T-helper 17 cell (primary cell): ENCODE measurements at places on chromosomes 3 and 15. TPM values are rescaled to one million over a fixed set of nuclear protein-coding genes. Genes with fewer than 3 reads are reported as not detected.

- peak overlapping the region; percentile 94 for H3K4me3 ChIP-seq
- peaks cover 55% of the 10 kb centered on the region for H3K4me1 ChIP-seq
- no peaks in the 10 kb centered on the region for H3K36me3 ChIP-seq
- DNase-seq = no peak
- H3K27ac ChIP-seq = peak overlapping the region; percentile 97
Observed at GRCh38 chr3:37245003-37245402, 70.6 kb upstream of the LRRFIP2 start.

DNA sequence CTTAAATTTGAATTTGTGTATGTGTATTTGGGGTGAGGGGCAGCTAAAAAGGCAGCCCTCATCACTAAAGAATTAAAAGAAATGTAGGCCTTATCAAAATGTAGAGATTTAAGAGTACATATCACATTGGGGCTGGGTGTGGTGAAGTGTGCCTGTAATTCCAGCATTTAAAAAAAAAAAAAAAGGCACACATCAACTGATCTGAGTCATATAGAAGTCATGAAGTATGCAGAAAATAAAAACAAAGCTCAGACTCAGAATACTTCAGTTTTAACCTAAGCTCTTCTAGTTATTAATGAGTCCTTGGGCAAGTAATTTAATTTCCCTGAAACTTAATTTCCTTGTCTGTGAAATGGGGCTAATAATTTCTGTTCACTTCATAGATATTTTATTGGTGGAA is 31.6 kb downstream of the SLC24A1 start:
- no peak overlapping the region for H3K27ac ChIP-seq
- H3K4me1 ChIP-seq = peaks cover 11% of the 10 kb centered on the region
- H3K36me3 ChIP-seq = peaks cover 2% of the 10 kb centered on the region
- no peaks in the 10 kb centered on the region for H3K27me3 ChIP-seq

GRCh38 chr3:137300703-137301102 is 342.9 kb downstream of the IL20RB start:
- no peaks in the 10 kb centered on the region for H3K4me1 ChIP-seq

DNA sequence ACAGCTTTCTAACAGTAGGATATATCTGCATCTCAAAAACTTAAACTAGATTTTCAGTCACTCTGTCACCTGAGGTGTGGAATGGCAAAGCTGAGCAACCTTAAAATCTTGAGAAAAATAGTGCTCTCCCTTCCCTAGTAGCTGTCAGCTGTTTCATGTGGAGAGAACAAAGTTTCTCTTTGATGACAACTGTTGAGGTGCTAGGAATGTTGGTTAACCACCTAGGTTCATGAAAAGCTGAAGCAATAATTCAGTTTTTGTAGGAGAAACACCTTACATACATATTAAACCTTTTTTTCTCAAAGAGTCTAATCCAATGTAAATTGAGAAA is 40.8 kb downstream of the TCF12 start:
- H3K27me3 ChIP-seq = no peaks in the 10 kb centered on the region
- H3K4me3 ChIP-seq = no peak overlapping the region
- DNase-seq = no peak
- no peaks in the 10 kb centered on the region for H3K36me3 ChIP-seq

- H3K36me3 ChIP-seq = peaks cover 3% of the 10 kb centered on the region
- peaks cover 21% of the 10 kb centered on the region for H3K27me3 ChIP-seq
- no peak overlapping the region for H3K4me3 ChIP-seq
Observed at GRCh38 chr3:133973249-133973980, 56.3 kb downstream of the SLCO2A1 start.

DNA sequence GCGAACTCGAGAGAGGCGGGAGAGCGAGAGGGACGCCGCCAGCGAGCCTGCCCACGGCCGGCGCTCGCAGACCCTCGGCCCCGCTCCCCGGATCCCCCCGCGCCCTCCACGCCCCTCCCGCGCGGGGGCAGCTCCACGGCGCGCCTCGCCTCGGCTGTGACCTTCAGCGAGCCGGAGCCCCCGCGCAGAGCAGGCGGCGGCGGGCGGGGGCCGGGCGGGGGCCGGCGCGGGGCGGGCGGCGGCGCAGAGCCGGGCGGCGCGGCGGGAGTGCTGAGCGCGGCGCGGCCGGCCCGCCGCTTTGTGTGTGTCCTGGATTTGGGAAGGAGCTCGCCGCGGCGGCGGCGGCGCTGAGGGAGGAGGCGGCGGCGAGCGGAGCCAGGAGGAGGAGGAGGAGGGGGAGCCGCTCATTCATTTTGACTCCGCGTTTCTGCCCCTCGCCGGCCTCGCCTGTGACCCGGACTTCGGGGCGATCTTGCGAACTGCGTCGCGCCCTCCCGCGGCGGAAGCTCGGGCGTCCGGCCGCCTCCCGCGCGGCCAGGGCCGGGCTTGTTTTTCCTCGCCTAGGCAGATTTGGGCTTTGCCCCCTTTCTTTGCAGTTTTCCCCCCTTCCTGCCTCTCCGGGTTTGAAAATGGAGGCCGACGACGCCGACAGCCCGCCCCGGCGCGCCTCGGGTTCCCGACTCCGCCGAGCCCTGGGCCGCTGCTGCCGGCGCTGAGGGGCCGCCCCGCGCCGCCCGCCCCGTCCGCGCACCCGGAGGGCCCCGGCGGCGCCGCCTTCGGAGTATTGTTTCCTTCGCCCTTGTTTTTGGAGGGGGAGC is 524 bp downstream of the IGF1R start:
- DNase-seq = no peak
- peaks cover 30% of the 10 kb centered on the region for H3K27me3 ChIP-seq
- H3K4me3 ChIP-seq = peak overlapping the region; percentile 87
- H3K36me3 ChIP-seq = peaks cover 2% of the 10 kb centered on the region
- H3K4me1 ChIP-seq = peaks cover 23% of the 10 kb centered on the region
- H3K27ac ChIP-seq = peak overlapping the region; percentile 51

DNA sequence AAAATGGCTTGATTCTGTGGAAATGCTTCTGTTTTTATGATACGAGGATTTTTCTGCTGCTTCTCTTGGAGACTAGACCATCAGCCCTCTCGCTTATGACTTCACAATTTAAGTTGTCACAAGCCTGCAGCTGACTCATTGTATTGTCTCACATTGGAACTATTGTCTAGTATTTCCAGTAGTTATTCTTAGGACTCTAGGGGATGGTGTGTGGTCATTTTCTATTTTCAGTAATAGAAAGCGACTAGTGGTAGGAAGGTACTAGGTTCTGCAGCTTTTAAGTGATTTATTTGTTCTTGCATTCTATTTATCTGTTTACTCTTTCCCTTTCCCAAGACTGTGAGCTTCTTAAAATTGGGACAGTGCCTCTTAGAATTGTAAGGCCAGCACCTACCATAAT is 66.3 kb upstream of the CRTC3 start:
- DNase-seq = no peak
- H3K4me3 ChIP-seq = no peak overlapping the region
- H3K27ac ChIP-seq = no peak overlapping the region
- H3K27me3 ChIP-seq = no peaks in the 10 kb centered on the region
- H3K4me1 ChIP-seq = peaks cover 14% of the 10 kb centered on the region

- H3K27me3 ChIP-seq = no peaks in the 10 kb centered on the region
- H3K36me3 ChIP-seq = no peaks in the 10 kb centered on the region
- no peak overlapping the region for H3K27ac ChIP-seq
- H3K4me3 ChIP-seq = no peak overlapping the region
Observed at GRCh38 chr3:17201538-17201937, 316.8 kb downstream of the PLCL2 start.

DNA sequence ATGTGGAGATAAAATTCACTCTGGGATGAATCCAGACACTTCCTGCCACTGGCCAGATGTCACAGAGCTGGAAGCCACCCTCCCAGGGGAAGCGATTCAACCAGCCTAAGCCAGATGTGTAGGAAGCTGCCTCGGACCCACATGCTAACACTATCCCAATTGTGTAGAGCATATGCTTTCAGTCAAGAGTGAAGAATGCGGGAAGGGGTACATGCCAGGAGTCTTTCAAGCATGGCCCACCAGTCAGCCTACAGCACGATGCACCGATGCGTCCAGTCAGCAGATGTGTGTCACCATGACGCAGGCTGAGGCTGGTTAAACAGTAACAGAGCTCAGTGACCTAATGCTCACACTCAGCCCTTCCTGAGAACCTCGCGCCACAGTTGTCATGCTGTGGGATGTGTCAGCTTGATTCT is 38.8 kb upstream of the BNC1 start:
- no peak for DNase-seq
- H3K27me3 ChIP-seq = peaks cover 29% of the 10 kb centered on the region
- H3K27ac ChIP-seq = no peak overlapping the region
- no peaks in the 10 kb centered on the region for H3K4me1 ChIP-seq

DNA sequence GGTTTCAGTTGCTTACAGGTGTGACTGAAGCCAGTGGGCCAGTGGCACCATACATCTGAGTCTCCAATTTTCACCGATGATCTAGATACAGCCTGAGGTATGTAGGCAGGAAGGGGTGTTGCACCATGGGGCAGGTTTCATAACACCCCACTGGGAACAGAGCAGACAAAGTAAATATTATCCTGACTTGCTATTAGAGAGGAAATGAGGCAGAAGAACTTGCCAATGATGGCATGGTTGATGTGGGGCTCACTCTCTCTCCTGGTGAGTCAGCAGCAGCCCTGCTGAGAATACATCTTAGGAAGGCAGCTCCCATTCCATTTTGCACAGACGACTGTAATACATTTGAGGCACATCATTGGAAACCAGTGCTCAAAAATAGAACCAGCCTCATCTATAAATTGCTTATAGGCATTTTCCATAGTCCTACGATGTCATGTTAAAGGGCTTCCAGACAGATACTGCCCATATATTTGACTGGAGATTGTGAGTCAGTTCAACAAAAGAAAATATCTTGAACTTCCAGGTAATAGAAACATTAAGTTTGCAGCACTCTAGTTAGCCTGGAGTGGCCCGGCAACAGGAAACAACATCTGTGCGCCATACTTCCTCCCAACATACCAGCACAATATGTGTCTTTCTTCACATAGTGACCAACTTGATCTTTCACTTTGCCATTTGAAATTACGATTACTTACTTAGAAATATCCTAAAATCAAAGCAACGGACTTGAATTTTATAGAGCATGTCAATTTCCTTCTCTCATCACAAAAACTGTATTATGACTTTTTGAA is 175.5 kb downstream of the NECTIN3 start:
- H3K4me3 ChIP-seq = no peak overlapping the region
- H3K36me3 ChIP-seq = peaks cover 2% of the 10 kb centered on the region
- no peaks in the 10 kb centered on the region for H3K27me3 ChIP-seq
- H3K27ac ChIP-seq = no peak overlapping the region

GRCh38 chr3:190502946-190503345 is 10.9 kb upstream of the IL1RAP start:
- no peak overlapping the region for H3K4me3 ChIP-seq
- H3K36me3 ChIP-seq = peaks cover 4% of the 10 kb centered on the region
- H3K4me1 ChIP-seq = no peaks in the 10 kb centered on the region
- H3K27ac ChIP-seq = no peak overlapping the region
- DNase-seq = no peak
- H3K27me3 ChIP-seq = peaks cover 43% of the 10 kb centered on the region

FOXB1 gene
- total RNA-seq = 0.21 TPM

CLDN11 gene
- not detected for total RNA-seq

SEMA6D gene
- total RNA-seq = not detected
